Common myeloid progenitor, CD34-positive (primary cell): ENCODE measurements at places on chromosomes 5 and 9.

- H3K27me3 ChIP-seq, result no peaks in the 10 kb centered on the region
- H3K4me1 ChIP-seq, result no peaks in the 10 kb centered on the region
- no peak for DNase-seq
- H3K27ac ChIP-seq, result no peak overlapping the region
Measured at GRCh38 chr5:105922574-105922973, 1748.2 kb downstream of the EFNA5 start.

DNA sequence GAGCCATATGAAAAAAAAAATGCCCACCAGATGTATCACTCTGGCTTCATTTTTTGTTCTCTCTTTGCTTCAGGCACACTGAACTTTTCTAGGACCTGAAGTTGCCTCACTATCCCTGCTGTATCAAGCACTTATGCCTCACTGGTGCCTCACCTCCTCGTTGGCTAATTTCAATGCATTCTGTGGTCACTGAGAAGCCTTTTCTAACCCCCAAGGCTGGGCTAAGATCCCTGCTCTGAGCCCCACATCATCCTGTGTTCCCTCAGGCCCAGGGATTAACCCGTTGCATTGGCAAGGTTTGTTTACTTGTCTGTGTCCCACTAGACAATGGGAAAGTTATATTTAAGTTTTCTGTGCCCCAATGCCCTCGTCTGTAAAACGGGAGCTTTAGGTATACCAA, 362.7 kb downstream of the OSTF1 start:
- no peak overlapping the region for H3K27ac ChIP-seq
- no peaks in the 10 kb centered on the region for H3K36me3 ChIP-seq

DNA sequence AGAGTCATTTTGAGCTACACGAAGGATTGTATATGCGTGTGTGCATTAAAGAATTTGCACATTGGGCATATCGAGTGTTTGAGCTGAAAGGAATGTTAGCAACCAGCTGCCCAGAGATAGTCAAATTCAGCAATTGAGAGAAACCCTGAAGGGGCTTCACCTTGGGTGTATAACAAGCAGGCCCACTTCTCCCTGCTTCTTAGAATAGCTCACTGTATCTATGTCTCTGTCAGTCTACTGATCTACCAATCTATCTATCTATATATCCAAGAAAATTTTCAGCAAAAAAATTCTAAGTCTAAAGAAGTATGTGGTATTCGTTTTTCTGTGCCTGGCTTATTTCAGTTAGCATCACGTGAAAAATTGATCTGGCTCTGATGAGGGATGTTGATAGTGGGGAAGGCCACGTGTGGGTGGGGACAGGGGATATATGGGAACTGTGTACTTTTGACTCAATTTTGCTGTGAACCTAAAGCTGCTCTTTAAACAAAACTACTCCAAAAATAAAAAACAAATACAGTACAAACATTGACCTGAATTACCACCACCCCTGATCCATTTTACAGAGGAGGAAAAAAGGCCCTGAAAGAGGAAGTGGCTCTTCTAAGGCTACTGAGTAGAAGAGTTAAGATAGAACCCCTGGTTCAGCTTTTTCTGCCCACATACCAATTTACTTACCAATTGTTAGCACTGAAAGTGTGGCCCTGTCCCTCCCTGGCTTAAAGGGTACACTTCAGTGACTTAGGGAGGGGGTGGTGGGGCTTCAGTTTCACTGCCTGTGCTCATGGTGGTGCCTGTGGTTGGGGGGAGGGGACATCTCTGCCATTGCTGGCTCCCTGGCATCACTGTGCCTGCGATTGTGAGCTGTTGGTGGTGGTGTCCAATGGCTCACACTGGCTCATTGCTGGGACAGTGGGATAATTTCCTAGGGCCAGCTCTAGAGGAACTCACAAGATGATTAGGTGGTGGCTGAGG, 141.8 kb downstream of the DOCK2 start:
- H3K27me3 ChIP-seq, result no peaks in the 10 kb centered on the region
- no peak overlapping the region for H3K27ac ChIP-seq
- no peak overlapping the region for H3K4me3 ChIP-seq
- H3K36me3 ChIP-seq, result peaks cover 51% of the 10 kb centered on the region

GRCh38 chr5:112549127-112549526, 130.1 kb upstream of the EPB41L4A start:
- peaks cover 2% of the 10 kb centered on the region for H3K27me3 ChIP-seq
- no peaks in the 10 kb centered on the region for H3K36me3 ChIP-seq
- no peak overlapping the region for H3K27ac ChIP-seq

DNA sequence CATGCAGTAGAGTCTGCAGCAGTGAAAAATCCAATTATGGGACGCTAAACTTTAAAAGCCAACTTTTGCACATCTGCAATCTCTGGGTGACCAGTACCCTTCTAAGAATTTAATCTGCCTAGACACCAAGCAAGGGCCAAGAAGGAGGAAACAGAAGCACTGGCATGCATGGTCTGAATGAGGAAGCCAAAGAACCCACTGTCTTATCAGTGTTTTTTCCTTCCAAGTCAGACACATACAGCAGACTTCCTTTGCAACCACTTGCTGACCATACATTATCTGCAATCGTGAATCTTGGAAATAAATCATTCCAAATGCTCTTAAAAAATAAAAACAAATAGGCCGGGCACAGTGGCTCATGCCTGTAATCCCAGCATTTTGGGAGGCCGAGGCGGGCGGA, 65.9 kb downstream of the DEPDC1B start:
- H3K36me3 ChIP-seq, result peaks cover 67% of the 10 kb centered on the region
- H3K4me3 ChIP-seq, result no peak overlapping the region
- peaks cover 30% of the 10 kb centered on the region for H3K4me1 ChIP-seq
- no peak overlapping the region for H3K27ac ChIP-seq
- peak; percentile 90 for DNase-seq

DNA sequence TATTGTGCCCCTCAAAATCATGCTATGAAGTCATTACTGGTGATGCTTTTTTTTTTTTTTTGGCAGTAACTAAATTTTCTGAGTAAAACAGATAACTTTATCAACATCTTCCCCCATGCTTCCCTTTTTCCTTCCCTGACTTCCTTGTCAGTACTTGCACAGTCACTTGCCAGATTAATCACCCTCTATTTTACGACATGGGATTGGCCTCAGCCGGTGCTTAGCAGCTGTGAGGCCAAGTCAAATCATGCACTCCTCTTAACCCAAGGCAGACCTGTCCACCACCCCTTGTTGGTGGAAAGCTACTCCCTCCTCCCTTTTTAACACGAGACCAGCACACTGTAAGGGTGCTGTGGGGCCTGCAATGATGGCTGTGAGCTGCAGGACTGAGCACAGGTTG, 118.0 kb upstream of the OTULINL start:
- no peaks in the 10 kb centered on the region for H3K27me3 ChIP-seq
- H3K27ac ChIP-seq, result peak overlapping the region; percentile 41
- H3K4me1 ChIP-seq, result peaks cover 30% of the 10 kb centered on the region

DNA sequence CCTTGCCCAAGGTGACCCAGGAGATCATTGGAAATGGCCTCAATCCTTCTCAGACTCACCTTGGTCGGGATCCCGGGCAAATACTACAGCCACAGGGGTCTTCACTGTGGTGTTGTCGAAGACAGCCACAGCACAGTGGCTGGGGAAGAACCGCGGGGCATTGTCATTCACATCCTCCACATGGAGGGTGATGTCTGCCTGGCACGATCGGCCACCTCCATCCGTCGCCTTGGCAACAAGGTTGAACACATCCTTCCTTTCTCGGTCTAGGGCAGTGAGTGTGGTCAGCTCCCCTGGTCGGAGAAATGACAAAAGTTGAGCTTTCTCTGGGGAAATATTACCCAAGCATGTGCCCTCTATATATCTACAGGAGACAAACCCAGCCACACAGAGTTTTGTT, 56.8 kb downstream of the FAT2 start:
- H3K4me3 ChIP-seq, result no peak overlapping the region
- no peak for DNase-seq
- H3K4me1 ChIP-seq, result no peaks in the 10 kb centered on the region
- H3K36me3 ChIP-seq, result no peaks in the 10 kb centered on the region
- H3K27ac ChIP-seq, result no peak overlapping the region

GRCh38 chr9:4717815-4718214, 23.2 kb downstream of the AK3 start:
- H3K4me1 ChIP-seq, result no peaks in the 10 kb centered on the region
- no peak overlapping the region for H3K27ac ChIP-seq

DNA sequence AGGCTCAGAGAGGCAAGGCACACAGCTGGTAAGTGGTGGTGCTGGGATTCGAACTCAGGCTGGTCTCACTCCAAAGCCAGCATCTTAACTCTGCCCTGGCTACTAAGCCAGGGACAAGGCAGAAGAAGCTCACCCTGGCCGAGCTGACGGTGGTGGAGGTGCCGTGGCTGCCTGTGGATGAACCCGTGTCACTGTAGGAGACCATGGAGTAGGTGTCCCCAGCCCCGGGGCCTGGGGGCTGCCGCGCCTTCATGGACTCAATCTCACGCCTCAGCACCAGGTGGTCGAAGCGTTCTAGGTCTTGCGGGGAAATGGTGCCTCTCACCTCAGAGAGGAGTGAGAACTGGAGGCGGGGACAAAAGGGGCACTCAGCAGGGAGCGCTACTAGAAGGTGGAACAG, 35.4 kb upstream of the AKNA start:
- no peaks in the 10 kb centered on the region for H3K36me3 ChIP-seq
- H3K27ac ChIP-seq, result no peak overlapping the region
- DNase-seq, result no peak
- no peaks in the 10 kb centered on the region for H3K4me1 ChIP-seq

- H3K27me3 ChIP-seq, result no peaks in the 10 kb centered on the region
- H3K4me1 ChIP-seq, result no peaks in the 10 kb centered on the region
- no peaks in the 10 kb centered on the region for H3K36me3 ChIP-seq
- H3K4me3 ChIP-seq, result no peak overlapping the region
- H3K27ac ChIP-seq, result no peak overlapping the region
Measured at GRCh38 chr5:57658018-57658417, 175.4 kb upstream of the ACTBL2 start.

- no peaks in the 10 kb centered on the region for H3K36me3 ChIP-seq
- H3K27ac ChIP-seq, result no peak overlapping the region
- no peak overlapping the region for H3K4me3 ChIP-seq
- no peaks in the 10 kb centered on the region for H3K27me3 ChIP-seq
- no peak for DNase-seq
Measured at GRCh38 chr5:155368490-155368889, 354.9 kb downstream of the KIF4B start.

- H3K4me3 ChIP-seq, result no peak overlapping the region
- no peaks in the 10 kb centered on the region for H3K27me3 ChIP-seq
- no peak overlapping the region for H3K27ac ChIP-seq
- peaks cover 5% of the 10 kb centered on the region for H3K4me1 ChIP-seq
- DNase-seq, result no peak
- H3K36me3 ChIP-seq, result no peaks in the 10 kb centered on the region
Measured at GRCh38 chr5:43338862-43339261, 25.6 kb upstream of the HMGCS1 start.

- H3K36me3 ChIP-seq, result no peaks in the 10 kb centered on the region
- no peaks in the 10 kb centered on the region for H3K27me3 ChIP-seq
- DNase-seq, result peak; percentile 10
Measured at GRCh38 chr5:1718669-1719068, 81.0 kb downstream of the MRPL36 start.

- no peak for DNase-seq
- no peaks in the 10 kb centered on the region for H3K27me3 ChIP-seq
- no peaks in the 10 kb centered on the region for H3K36me3 ChIP-seq
Measured at GRCh38 chr5:40955313-40955712, 46.0 kb downstream of the C7 start.

DNA sequence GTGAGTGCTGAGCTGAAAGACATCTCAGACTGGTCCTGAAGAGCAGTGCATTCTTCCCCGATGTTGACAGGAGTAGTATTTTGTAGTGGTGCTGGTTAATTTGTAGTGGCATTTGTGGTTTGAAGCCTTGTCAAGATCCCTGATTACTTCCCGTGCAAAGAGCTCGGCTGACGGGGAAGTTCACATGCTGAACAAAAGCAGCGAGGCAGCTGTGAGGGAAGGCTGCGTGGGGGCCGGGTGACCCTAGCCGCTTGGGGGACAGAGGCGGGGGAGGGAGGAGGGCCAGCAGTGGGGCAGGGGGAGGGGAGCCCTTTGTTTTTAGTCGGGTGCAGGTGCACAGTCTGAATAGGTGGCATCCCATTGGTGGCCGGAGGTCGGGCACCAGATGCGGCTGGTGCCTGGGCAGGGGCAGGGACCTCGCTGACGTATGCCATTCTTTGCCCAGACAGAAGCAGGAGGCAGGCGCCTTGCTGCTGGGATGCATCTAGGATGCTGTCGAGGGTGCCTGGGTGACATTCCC, 64.7 kb downstream of the CRB2 start:
- H3K4me1 ChIP-seq, result no peaks in the 10 kb centered on the region
- no peak overlapping the region for H3K27ac ChIP-seq
- DNase-seq, result peak; percentile 48

DNA sequence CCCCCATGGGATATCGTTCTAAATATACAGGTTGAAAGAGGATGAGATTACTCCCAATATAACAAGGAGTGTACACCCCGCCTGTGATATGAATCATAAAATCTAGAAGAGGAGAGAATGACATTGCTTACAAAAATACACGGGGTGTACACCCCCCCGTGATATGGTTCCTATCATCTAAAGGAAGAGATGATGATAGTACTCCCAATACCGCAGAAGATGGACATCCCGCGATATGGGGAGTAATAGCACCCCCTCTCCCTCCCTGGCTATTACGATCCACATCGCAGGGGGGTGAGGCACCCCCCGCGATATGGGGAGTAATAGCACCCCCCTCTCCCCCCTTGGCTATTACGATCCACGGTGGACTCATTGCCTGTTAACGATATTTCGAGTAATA, 124.6 kb downstream of the TMEM38B start:
- no peaks in the 10 kb centered on the region for H3K27me3 ChIP-seq
- no peaks in the 10 kb centered on the region for H3K4me1 ChIP-seq
- DNase-seq, result no peak
- H3K27ac ChIP-seq, result no peak overlapping the region

- peak; percentile 73 for DNase-seq
- H3K27me3 ChIP-seq, result no peaks in the 10 kb centered on the region
- H3K4me3 ChIP-seq, result no peak overlapping the region
- no peaks in the 10 kb centered on the region for H3K4me1 ChIP-seq
- peaks cover 69% of the 10 kb centered on the region for H3K36me3 ChIP-seq
Measured at GRCh38 chr9:125361837-125362531, 100.4 kb downstream of the GAPVD1 start.

- H3K27ac ChIP-seq, result no peak overlapping the region
- H3K4me3 ChIP-seq, result no peak overlapping the region
- H3K36me3 ChIP-seq, result no peaks in the 10 kb centered on the region
Measured at GRCh38 chr9:98288881-98289280, 33.4 kb upstream of the TBC1D2 start.

- peaks cover 64% of the 10 kb centered on the region for H3K4me1 ChIP-seq
- no peak for DNase-seq
- H3K4me3 ChIP-seq, result no peak overlapping the region
- H3K27ac ChIP-seq, result no peak overlapping the region
- H3K27me3 ChIP-seq, result no peaks in the 10 kb centered on the region
- no peaks in the 10 kb centered on the region for H3K36me3 ChIP-seq
Measured at GRCh38 chr9:124214596-124215367, 43.0 kb upstream of the NEK6 start.

DNA sequence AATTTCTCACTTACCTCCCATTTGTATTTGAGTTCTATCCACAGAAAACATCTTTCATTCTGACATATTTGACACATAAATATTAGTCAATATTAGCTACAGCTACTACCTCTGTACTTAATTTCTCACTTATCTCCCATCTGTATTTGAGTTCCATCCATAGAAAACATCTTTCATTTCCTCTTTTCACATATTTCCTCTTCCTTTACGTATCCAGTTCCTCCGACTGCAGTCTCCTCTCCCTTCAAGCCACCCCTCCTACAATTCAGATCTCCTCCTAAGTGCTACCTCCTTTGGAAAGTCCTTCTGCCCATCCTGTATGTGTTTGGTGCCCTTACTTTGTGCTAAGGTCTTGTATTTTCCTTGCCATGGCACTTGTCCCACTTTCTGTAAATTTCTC, 1.6 kb downstream of the SREK1IP1 start:
- no peaks in the 10 kb centered on the region for H3K27me3 ChIP-seq
- DNase-seq, result no peak
- H3K27ac ChIP-seq, result no peak overlapping the region
- peaks cover 2% of the 10 kb centered on the region for H3K36me3 ChIP-seq
- H3K4me3 ChIP-seq, result peak overlapping the region; percentile 98
- H3K4me1 ChIP-seq, result peaks cover 22% of the 10 kb centered on the region
